ENCODE measurements at places on chromosomes 5 and 9.

GRCh38 chr9:33306037-33306436, 15.7 kb downstream of the NFX1 start:
- peak; percentile 86 for DNase-seq

- DNase-seq: no peak
Observed at GRCh38 chr9:34253460-34253837, 74.6 kb downstream of the UBAP1 start.

DNA sequence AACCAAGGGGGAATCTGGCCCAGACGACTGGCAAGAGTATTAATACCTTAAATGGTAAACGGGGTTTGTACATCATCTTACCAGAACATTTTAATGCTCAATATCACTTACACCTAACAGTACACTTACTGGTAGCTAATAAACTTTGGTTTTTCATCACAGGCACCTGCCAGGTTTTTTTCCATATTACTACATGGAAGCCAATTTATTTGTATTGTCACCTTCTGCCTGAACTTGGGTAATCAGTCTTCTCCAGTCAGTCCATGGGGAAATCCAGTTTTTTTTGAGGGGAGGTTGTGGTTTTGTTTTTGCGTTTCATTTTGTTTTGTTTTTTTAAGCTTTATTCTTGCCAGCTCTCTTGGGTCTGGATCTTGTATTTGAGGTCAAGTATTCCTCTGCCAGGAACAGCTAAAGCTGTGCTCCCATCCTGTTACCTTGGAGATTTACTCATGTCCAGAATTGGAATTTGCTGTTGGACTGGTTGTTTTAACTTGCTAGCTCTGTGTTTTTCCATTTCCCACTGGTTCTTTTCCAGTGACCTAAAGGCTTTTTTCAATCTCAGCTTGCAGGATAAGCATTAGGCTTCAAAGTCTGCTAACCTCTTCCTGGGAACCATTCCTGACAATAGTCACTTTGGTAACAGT, 11.1 kb upstream of the NADK2 start:
- no peak for DNase-seq

GRCh38 chr9:122191584-122191983, 31.9 kb downstream of the MORN5 start:
- DNase-seq: no peak

- no peak for DNase-seq
Observed at GRCh38 chr5:87572090-87572489, 159.4 kb upstream of the CCNH start.

- no peak for DNase-seq
Observed at GRCh38 chr9:117395151-117395650, 19.7 kb downstream of the ASTN2 start.

- no peak for DNase-seq
Observed at GRCh38 chr9:23841304-23841703, 15.3 kb upstream of the ELAVL2 start.
